CD4-positive, alpha-beta T cell treated with Interferon gamma for 1 hour (primary cell): ENCODE measurements at places on chromosomes 16 and 17.

DNA sequence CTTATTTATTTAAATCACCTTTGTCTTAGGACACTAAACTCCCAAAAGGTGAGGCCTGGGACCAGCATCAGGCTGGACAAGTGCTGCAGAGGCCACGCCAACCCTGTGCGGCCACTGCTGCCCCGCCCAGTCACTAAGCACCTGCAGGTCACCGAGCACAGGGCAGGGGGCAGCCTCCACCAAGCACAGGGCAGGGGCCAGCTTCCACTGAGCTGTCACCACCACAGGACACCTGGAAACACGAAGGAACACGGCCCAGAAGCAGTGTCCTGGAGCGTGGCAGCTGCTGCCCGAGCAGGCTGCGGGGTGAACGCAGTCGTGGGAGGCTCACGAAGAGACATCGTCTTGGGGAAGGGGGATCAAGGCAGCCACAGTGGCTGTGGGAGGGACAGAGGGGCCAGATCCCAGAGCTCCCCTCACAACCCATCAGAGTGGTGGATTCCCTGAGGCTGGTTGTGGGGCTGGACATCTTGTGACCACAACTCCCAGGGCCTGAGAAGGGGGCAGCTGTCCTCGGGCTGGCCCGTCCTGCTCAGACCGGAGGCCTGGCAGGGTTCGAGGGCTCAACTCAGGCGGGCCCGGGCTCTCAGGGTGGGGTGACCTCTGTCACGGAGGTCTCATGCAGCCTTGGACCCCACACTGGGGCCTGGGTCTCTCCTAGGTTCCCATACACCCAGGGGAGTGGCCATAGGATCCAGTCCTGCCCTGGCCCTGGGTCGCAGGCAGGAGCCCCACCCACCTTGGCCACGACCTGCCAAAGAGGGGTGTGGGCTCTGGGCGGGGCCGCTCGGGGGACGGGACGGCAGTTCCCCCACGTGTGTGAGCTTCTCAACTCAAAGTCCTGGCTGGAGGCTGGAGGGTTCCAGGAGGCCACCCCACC is 18.7 kb downstream of the RAB40B start:
- no peak for DNase-seq

GRCh38 chr17:55294042-55294751 is 29.4 kb downstream of the HLF start:
- no peak for DNase-seq

- no peak for DNase-seq
Observed at GRCh38 chr17:32185875-32186274, 43.6 kb downstream of the RHOT1 start.

- DNase-seq, result no peak
Observed at GRCh38 chr17:46039592-46040186, 40.6 kb downstream of the STH start.

DNA sequence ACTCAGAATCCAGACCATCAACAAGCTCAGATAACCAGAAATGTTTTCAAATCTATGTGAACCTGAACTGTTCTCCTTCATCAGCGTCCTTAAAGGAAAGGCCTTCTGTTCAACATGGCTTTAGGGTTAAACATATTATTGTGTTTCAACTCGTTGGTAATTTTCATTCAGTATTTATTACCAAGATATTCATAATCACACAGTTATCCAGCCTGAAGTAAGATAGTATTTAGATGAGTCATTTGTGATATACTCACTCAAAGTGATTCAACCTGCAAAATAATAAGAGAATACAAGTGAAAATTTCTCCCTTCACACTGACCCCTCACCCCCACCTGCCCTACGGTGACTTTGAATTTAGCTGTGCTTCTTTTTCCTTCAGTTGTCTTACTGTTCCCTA is 3.0 kb downstream of the CYLD start:
- no peak for DNase-seq

DNA sequence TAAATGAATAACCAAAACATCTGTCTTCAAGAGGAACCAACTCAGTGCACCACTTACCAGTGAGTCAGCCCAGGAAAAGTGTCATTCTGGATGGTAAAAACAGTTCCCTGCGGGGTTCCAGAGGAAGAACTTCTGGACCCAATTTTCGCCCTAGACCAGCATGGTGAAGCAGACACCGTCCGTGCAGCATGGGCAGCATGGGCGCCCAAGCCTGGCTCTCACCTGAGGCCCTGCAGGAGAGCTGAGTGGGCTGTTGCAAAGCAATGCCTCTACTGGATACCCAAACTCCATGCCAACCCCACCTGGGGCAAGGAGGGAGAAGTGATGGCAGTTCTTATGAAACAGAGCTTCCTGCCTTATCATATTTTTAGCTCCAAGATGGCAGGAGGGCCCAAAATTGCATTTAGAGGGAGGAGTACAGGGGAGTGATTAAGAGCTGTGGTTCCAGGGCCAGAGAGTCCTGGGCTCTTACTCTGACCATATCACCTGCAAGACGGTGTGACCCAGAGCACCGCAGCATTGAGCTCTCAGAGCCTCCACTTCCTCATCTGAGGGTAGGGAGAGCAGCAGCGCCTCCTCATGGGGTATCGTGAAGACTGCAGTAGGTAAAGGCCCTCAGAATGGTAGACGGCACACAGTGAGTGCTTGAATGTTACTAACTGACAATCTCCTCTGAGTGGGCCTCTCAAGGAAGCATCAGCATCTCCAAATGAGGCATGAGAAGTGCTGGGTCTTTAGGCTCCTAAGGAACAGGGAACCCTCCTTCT is 16.6 kb upstream of the INPP5K start:
- DNase-seq, result peak; percentile 47
